ENCODE measurements at places on chromosomes 7 and 10. TPM values are rescaled to one million over a fixed set of nuclear protein-coding genes. Genes with fewer than 3 reads are reported as not detected.

The CHST15 gene
- 14.8 TPM for total RNA-seq

The MMD2 gene
- total RNA-seq = not detected

The CPA2 gene
- 0.44 TPM for total RNA-seq

The ANKRD30A gene
- not detected for total RNA-seq

- DNase-seq = no peak
Measured at GRCh38 chr10:113006656-113007342, 56.8 kb downstream of the TCF7L2 start.

DNA sequence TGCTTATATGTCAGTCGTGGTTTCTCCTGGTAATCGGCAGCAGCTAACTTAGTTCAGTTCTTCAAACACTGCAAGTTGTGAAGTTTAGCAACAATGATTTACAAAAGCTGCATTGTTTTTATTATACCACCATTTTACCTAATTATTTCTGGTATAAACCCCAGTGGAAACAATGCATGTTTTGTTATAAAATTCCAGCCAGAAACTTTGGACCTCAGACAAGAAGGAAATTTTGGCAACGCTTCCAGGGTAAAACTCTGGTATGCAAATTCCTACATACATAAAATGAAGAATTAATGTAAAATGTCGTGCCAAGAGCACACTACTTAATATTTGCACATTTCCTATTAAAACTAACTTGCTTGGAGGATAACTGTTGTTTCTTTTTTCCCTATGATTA lies 277.4 kb upstream of the LYZL1 start:
- peak; percentile 56 for DNase-seq

DNA sequence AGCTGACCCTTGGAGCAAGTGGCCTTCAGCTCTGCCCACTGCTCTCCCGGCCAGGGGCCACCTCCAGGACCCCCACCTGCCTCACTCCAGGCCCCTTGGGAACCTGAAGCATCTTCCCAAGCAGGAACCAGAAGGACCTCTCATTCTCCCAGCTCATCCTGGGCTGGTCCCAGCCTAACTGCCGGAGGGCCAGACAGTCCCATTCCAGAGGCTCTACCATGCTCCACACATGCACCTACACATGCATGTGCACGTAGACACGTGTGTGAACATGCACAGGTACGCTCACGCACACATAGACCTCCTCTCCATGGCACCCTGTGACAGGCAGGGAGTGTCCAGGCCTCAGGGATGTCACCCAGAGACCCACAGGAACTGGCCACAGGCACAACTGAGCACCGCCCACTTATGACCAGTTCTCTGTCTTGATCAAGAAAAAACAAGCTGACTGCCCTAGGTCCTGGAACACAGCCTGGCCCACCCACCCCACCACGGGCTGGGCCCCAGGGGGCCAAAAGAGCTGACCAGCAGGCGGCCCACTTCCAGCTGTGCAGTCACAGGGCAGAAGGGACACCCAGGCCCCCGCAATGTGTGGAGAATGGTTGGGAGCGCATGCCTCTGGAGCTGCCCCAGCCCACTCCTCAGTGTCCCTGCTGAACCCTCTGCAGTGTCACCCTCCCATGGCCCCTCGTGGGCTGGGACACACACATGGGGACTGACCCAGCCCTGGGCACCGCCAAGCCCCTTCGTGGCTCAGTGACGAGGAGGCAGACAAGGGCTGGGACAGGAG lies 43.4 kb downstream of the CAMK2B start:
- no peak for DNase-seq

DNA sequence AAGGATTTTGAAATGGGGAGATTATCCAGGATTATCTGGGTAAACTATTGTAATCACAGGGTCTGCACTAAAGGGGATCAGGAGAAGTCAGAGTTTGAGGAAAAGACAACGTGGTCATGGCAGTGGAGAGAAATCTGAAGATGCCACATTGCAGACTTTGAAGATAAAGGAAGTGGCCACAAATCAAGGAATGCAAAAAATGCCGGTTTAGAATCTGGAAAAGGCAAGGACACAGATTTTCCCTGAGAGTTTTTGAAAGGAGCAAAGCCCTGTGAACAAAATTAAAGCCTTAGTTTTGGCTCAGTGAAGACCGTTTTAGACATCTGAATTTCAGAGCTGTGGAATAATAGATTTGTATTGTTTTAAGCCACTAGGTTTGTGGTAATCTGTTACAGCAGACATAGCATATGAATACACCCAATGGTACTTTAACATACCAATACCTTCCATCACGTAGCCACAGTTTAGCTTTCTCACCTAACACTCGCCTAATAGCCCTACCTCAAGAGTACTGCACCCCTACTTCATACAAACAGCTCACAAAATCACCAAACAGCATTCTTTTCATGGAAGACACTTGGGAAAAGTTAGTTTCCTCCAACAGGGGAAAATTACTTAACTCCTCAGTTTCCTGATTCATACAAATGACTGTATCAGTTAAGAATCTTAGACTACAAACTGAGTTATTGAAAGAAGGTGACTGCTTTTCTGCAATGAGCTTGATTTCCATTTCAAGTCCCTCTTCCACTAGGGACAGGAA lies 446.5 kb downstream of the INHBA start:
- DNase-seq = no peak

- peak; percentile 39 for DNase-seq
Measured at GRCh38 chr7:36659172-36659516, 65.2 kb downstream of the AOAH start.

- DNase-seq = peak; percentile 25
Measured at GRCh38 chr7:21580073-21580521, 37.3 kb downstream of the DNAH11 start.

DNA sequence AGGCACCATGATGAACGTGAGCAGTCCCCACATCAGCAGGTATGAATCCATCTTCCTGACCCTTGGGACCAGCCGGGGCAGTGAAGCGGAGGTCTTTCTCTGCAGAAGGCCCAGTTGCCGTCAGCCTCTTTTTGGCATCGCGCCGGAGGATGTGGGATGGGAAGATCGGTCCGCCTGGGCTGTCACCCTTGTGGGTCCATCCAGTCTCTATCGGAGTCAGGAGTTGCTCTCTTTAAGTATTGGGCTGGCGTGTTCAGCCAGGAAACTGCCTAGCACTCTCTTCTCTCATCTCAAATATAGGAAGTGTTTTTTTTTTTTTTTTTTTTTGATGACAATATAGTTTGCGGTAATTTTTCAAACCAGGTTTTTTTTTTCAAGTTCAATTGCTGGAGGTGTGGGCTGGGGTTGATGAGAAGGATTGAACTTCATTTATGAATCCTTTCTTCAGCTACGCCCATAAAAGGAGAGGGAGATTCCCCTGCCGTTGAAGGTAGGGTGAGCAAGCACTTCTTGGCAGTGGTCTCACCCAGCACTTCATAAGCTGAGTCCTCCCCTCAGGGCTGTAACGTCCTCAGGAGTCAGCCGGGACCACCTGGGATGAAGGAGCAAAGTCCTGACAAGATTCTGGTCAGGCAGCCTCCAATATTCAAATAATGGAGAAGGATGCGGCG lies at the start of gene IL2RA:
Gene IL2RA, minus strand, starts transcription at position 267 of the 671 bp plus-strand sequence. Its CDS starts 216 bp downstream, at position 51.
- no peak for DNase-seq
